ENCODE measurements at places on chromosomes 16 and 17.

GRCh38 chr16:1438229-1439057 lies 5.9 kb downstream of the CCDC154 start:
- DNase-seq, result no peak

GRCh38 chr16:89045181-89045815 lies 48.4 kb upstream of the ACSF3 start:
- no peak for DNase-seq

DNA sequence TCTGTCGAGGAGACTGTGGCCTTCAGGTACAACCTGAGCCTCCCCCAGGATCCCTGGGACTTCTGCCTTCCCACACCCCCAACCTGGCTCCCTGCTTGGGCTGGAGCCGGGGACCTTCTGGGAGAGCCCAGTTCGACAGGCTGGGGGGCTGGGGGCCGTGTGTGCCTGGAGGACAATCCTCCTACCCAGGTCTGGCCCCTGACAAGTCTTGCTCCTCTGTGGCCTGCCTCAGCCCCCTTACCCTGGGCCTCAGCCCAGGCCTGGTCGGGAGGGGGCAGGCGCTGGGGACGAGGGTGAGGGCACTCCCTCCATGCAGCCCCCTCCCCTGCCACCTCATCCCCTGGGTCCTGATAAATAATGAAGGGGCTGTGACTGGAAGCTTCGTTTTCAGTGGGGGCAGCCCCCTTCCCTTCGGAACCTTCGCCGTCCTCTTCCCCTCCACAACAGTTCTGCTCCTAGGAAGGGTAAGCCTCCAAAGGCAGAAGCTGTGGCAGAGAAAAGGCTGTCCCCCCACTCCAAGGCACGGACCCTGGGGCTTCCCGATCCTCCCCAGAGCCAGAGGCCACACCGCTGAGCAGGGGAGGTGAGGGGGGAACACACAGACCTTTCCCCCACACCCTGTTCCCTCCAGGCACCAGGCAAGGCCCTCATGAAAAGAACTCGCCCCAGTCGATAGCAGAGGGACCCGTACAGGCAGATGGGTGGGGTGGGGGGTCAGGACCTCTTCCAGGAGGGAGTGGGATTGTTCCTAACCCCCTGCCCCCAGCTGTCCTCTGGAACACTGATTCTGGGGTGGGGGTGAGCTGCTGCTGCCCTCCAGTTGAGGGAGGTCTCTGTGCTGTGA lies 5.0 kb upstream of the BAHCC1 start:
- DNase-seq, result no peak

- DNase-seq, result no peak
Observed at GRCh38 chr16:12503191-12503590, 300.5 kb downstream of the CPPED1 start.

DNA sequence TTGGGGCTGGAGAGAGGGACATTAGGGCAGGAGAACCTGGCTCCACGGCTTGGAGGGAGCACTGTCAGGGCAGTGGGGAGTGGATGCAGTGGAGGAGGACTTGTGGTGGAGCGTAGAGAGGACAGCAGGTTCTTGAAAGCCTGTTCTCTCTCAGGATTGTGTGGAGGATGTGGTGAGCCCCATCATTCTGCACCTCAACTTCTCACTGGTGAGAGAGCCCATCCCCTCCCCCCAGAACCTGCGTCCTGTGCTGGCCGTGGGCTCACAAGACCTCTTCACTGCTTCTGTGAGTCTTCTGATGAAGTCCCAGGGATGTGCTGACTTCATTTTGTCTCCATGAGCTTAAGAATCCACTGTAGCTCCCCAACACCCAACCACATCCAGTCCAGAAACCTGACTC lies 13.5 kb downstream of the COX6A2 start:
- no peak for DNase-seq

GRCh38 chr16:16124438-16124837 lies 98.9 kb downstream of the ABCC6 start:
- peak; percentile 58 for DNase-seq

DNA sequence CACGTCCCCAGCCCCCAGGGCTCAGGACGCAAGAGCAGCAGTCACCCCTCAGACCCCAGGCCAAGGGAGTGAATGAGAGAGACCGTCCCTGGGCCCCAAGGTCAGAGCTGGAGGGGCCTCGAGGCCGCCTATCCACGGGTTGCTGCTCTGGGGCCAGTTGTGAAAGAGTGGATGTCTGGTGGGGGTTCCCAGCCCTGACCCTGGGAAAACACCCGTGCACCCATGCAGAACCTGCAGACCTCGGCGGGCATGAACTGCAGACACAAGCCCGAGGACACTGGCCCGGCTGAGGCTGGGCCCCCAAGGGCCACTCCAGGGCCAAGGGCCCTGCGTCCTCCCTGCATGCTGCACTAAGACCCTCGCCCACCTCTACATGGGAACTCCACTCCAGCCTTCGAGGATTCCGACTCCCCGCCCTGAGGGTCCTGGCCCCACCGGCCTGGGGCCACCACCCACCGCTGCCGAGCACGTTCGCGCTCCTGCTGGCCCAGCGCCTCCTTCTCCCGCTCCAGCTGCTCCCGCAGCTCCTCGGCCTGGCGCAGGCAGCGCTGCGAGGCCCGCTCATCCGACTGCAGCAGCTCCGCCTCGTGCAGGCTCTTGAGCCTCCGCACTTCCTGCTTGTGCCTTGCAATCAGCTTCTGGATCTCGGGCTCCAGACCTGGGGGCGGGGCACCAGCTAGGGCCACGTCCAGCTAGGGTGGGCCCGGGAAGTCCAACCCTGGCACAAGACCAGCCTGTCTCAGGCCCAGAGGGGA lies 27.6 kb upstream of the AATK start:
- DNase-seq, result no peak

- no peak for DNase-seq
Observed at GRCh38 chr16:18789515-18789849, 652 bp downstream of the RPS15A start.
